Frontal cortex (tissue), 4 donors: ENCODE measurements at places on chromosomes 6 and 20. TPM values are rescaled to one million over a fixed set of nuclear protein-coding genes. Genes with fewer than 3 reads are reported as not detected.

CLIC1 gene
- 26.1 TPM for total RNA-seq

FAM217A gene
- total RNA-seq = not detected

CALHM5 gene
- total RNA-seq = 0.41 TPM

ATP9A gene
- 242 TPM for total RNA-seq

RNF182 gene
- total RNA-seq = 35.1 TPM

OPN5 gene
- total RNA-seq = not detected

PDE10A gene
- 126 TPM for total RNA-seq

ASIP gene
- not detected for total RNA-seq

DEFB121 gene
- total RNA-seq = not detected

LAMA4 gene
- total RNA-seq = 24.1 TPM

SNAP25 gene
- total RNA-seq = 140 TPM

CAGE1 gene
- not detected for total RNA-seq

CDC40 gene
- 21.2 TPM for total RNA-seq

RIPPLY2 gene
- 21.6 TPM for total RNA-seq

ERVFRD-1 gene
- total RNA-seq = not detected

SLC44A4 gene
- total RNA-seq = not detected

IL17A gene
- total RNA-seq = not detected

VSX1 gene
- total RNA-seq = not detected

RALGAPB gene
- 35.5 TPM for total RNA-seq

LY86 gene
- 2.9 TPM for total RNA-seq

LBP gene
- not detected for total RNA-seq

TCF21 gene
- not detected for total RNA-seq
